NT2/D1 (cell line): ENCODE measurements at places on chromosomes 13 and 19.

- no peak for DNase-seq
Observed at GRCh38 chr19:32580353-32580900, 563 bp upstream of the PDCD5 start.

GRCh38 chr13:69580255-69580654, 527.4 kb upstream of the ATXN8OS start:
- DNase-seq = peak; percentile 6

GRCh38 chr13:40404407-40404806, 262.0 kb downstream of the FOXO1 start:
- no peak for DNase-seq

DNA sequence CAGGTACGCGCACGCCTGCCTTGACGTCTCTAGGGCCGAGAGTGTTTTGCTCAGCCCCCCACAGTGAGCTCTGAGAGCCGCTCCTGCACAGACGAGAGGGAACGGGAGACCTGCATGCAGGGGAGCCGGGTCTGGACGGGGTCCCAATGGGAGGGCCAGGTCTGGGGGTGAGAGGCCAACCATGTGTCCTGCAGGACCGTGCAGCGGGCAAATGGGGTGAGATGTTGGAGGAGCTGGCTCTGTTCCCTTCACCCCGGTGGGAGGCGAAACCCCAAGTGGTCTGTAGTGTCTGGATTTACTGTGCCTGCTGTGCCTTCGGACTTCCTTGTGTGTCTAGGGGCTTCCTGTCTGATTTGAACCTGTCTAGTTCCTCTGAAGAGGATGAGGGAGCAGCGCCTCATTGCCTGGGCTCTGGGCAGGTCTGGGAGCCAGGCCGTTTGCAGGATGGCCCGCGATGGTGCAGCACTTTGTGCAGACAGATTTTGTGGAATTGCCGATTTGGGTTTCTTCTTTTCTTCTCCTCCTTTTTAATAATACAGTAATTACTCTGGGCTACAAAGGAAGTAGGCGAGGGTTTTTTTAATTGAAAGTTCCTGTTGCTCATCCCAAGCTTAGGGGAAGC, 2.1 kb downstream of the CSNK1G2 start:
- no peak for DNase-seq

GRCh38 chr13:75271846-75272245, 210.1 kb downstream of the TBC1D4 start:
- DNase-seq = no peak

GRCh38 chr13:43792076-43792881, 5.5 kb upstream of the ENOX1 start:
- no peak for DNase-seq

DNA sequence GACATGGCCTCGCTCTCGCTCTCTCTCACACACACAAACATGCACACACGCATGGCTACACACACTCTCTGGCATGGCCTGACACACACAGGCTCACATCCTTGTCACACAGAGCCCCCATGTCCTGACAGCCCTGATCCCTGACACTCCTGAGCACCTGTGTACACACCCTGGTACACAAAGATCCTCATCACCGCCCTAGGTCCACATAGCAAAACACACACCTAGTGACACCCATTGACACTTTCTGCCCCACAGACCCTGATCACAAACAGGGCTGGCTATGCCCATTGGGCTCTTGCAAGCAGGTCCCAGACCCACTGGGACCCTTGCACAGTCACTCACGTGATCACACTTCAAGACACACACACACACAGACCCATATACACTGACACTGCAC, 4.0 kb upstream of the NFIX start:
- no peak for DNase-seq

DNA sequence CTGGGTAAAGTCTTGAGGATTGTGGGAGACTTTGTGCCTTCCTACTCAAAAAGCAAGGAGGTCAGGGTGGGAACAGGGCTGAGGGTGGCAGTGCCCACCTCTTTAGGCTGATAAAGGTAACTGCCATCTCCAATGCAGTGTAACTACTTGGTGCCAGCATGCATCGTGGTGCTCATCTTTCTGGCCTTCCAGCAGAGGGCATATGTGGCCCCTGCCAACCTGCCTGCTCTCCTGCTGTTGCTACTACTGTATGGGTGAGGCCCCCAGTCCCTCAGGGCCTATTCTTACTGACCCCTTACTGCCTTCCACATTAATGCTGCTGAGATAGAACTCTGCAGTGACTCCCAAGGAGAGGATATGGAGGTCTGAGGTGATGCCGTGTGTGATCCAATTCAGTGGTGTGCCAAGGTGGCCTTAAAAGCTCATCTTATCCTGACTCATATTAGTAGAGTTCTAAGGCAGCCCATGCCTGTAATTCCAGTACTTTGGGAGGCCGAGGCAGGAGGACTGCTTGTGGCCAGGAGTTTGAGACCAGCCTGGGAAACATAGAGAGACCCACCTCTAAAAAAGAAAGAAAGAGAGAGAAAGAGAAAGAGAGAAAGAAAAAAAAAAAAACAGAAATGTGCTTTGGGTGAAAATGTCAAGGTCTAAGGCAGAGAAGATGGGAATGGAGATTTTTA, 9.7 kb upstream of the ARHGAP45 start:
- DNase-seq = no peak

DNA sequence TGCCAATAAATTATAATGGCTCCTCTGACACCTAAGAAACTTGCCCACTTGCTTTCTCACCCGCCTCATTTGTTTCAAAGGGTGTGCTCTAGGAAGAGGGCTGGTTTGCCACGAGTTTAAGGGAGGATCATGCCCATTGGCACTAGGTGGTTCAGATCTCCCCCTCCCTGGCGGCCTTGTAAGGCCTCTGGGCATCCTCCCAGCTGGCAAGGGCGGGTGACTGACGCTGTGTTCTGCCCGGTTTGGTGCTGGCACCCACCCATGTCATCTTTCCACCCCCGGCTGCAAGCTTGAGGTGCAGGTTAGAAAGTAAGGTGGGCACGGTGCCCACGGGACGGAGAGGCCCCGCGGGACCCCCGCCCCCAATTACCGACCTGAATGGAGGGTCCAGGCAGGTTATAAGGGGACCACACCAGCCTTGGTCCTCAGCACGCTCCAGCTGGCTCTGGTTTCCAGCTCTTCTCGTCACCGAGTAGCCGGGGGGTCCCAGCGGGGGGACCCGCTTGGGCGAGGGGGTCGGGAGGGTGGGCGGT, 90.4 kb downstream of the PTPRS start:
- no peak for DNase-seq

- no peak for DNase-seq
Observed at GRCh38 chr13:41188584-41188983, 5.8 kb downstream of the KBTBD7 start.

GRCh38 chr19:35959968-35960320, 23.8 kb downstream of the LRFN3 start:
- no peak for DNase-seq

DNA sequence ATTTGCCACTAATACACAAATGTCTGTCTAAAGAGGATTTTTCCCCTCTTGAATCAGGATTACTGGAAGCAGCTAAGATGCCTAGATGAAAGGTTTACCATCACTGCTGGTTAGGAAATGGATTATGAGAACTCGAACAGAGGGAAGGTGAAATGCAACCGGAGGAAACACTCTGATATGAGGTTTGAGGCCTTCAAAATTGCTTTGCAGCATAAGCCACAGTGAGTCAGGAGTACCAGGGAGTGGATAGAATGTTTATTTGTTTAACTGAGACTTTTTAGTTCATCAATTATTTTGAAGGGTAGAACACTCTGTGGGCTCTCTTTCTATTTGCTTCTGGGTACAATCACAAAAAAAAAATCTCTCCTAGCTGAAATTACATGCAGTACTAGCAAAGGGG, 18.1 kb downstream of the CDADC1 start:
- no peak for DNase-seq

GRCh38 chr19:15124572-15125231, 17.5 kb downstream of the SYDE1 start:
- DNase-seq = no peak
